ENCODE measurements at places on chromosomes 7 and 10. TPM values are rescaled to one million over a fixed set of nuclear protein-coding genes. Genes with fewer than 3 reads are reported as not detected.

DNA sequence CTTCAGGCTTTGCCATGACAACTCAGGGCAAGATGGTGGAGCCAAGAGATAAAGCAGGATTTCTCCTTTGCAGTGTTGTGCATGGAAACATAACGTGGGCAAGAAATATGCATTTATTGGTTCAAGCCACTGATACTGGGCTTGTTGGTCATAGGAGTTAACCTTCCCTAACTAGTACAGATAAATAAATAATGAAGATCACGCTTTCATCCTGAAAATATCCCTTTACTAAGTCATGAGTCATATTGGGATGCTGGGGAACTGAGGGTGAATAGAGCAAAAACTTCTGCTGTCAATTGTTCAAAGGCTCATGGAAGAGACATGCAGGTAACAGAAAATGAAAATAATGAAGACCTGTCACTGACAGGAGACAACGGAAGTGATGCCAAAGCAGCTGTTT, 55.5 kb downstream of the TES start:
- DNase-seq, result no peak
- no peak overlapping the region for H3K27ac ChIP-seq
- peaks cover 18% of the 10 kb centered on the region for H3K27me3 ChIP-seq
- no peaks in the 10 kb centered on the region for H3K36me3 ChIP-seq
- no peak overlapping the region for H3K4me3 ChIP-seq

DNA sequence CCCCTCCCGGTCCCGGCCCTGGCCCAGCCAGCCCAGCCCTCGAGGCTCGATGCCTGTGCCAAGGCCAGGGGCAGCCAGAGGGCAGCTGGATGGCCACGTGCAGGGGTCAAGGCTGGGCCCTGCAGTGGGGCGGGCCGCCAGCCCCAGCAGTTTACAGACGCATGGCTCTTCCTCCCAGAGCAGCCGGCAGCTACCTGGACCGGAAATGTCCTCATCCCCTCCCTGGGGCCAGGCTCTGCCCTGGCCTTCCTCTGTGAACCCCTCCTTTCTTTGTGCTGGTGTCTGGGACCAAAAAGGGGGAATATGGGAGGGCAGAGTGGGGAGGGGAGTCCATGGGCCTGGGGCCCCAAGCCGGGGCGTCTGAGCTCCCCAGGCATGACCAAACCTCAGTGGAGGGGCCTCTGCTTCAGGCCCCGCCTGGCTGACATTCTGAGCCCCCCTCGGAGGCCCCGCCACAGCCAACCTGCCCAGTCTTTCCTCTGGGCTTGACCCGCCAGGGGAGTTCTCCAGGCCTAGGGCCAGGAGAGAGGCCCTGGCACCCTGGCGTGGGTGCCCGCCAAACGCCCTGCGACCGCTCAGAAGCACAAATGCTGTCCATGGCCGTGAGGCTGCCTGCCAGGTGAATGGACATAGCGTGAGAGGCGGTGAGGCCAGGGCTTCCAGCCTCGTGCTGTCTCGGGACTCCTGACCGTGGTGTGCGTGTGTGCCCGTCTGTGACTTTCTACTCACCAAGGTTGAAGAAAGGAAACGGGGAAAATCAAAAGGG, 24.7 kb upstream of the AMZ1 start:
- no peaks in the 10 kb centered on the region for H3K36me3 ChIP-seq
- no peaks in the 10 kb centered on the region for H3K4me1 ChIP-seq
- no peak for DNase-seq
- H3K4me3 ChIP-seq, result no peak overlapping the region
- no peak overlapping the region for H3K27ac ChIP-seq
- no peaks in the 10 kb centered on the region for H3K27me3 ChIP-seq

DNA sequence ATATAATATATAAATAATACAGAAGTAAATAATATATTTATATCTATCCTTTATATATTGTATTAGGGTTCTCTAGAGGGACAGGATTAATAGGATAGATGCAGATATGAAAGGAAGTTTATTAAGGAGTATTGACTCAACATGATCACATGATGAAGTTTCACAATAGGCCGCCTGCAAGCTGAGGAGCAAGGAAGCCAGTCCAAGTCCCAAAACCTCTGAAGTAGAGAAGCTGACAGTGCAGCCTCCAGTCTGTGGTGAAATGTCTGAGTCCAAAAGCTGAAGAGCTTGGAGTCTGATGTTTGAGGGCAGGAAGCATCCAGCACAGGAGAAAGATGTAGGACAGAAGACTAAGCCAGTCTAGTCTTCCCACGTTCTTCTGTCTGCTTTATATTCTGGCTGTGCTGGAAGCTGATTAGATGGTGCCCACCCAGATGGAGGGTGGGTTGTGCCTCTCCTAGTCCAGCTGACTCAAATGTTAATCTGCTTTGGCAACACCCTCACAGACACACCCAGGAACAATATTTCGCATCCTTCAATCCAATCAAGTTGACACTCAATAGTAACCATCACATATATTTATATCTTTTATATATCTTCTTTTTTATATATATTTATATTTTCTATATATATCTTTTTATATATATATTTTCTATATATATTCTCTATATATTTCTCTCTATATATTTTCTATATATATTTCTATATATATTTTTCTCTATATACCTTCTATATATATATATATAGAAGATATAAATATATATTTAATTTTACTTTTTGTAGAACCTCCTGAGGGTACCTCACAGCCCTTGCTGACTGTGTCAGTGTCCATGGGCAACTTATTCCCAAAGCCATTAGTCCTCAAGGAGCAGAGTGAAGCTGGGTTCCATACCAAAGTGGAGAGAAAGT, 24.6 kb upstream of the AKR1B10 start:
- H3K4me1 ChIP-seq, result no peaks in the 10 kb centered on the region
- H3K27me3 ChIP-seq, result no peaks in the 10 kb centered on the region
- H3K4me3 ChIP-seq, result no peak overlapping the region
- DNase-seq, result no peak
- no peak overlapping the region for H3K27ac ChIP-seq
- no peaks in the 10 kb centered on the region for H3K36me3 ChIP-seq

- H3K27ac ChIP-seq, result no peak overlapping the region
- H3K4me3 ChIP-seq, result no peak overlapping the region
- H3K36me3 ChIP-seq, result no peaks in the 10 kb centered on the region
- H3K4me1 ChIP-seq, result no peaks in the 10 kb centered on the region
- no peaks in the 10 kb centered on the region for H3K27me3 ChIP-seq
These were observed 552.5 kb downstream of the TYW1 start for GRCh38 chr7:67549126-67549525.

DNA sequence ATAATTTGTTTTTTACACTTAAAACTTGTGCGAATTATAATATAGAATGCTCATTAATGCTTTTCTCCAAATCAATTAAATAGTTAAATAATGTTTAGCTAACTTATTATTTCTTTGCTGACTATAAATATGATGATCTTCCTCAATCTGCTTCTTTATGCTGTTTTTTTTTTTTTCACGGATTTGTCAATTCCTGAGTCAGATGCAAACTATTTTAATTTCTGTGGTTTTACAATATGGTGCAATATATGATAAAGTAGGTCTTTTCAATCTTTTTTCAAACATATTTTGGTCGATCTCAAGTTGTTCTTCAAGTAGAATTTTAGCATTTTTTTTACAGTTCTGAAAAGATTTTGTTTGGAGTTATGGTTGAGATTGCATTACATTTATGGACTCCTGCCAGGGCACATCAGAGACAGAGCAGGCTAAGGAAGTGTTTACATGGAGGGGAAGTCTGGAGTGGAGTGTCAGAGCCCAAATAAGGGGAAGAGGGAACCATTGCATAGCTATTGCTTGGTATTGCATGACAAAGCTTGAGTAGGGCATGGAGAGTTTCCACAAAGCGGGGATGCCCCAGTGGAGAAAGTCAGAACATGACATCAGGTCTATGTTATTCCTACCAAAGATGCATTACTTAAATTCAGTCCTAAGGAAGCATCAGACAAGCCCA, 204.4 kb downstream of the OTUD1 start:
- H3K4me1 ChIP-seq, result no peaks in the 10 kb centered on the region
- H3K27ac ChIP-seq, result no peak overlapping the region
- no peaks in the 10 kb centered on the region for H3K36me3 ChIP-seq
- no peak overlapping the region for H3K4me3 ChIP-seq
- H3K27me3 ChIP-seq, result peaks cover 1% of the 10 kb centered on the region

- no peaks in the 10 kb centered on the region for H3K4me1 ChIP-seq
- H3K27me3 ChIP-seq, result no peaks in the 10 kb centered on the region
- no peak overlapping the region for H3K4me3 ChIP-seq
- no peak for DNase-seq
- no peak overlapping the region for H3K27ac ChIP-seq
- H3K36me3 ChIP-seq, result no peaks in the 10 kb centered on the region
These were observed 41.9 kb upstream of the PSMG3 start for GRCh38 chr7:1611708-1612241.

DNA sequence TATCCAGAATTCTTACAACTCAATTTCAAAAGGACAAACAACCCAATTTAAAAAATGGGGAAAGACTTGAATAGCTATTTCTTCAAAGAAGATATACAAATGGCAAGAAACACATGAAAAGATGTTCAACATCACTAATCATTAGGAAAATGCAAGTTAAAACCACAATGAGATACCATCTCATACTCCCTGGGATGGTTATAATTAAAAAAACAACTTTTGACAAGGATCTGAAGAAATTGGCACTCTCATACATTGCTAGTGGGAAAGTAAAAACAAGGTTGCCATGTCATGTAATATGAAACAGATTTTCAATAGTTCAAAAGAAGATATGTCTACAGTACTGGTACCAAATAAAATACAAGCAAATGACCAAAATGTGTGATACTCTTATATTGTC, 9.0 kb downstream of the OAT start:
- peaks cover 23% of the 10 kb centered on the region for H3K36me3 ChIP-seq
- no peak for DNase-seq
- no peak overlapping the region for H3K4me3 ChIP-seq
- H3K27me3 ChIP-seq, result no peaks in the 10 kb centered on the region
- H3K27ac ChIP-seq, result no peak overlapping the region
- no peaks in the 10 kb centered on the region for H3K4me1 ChIP-seq

DNA sequence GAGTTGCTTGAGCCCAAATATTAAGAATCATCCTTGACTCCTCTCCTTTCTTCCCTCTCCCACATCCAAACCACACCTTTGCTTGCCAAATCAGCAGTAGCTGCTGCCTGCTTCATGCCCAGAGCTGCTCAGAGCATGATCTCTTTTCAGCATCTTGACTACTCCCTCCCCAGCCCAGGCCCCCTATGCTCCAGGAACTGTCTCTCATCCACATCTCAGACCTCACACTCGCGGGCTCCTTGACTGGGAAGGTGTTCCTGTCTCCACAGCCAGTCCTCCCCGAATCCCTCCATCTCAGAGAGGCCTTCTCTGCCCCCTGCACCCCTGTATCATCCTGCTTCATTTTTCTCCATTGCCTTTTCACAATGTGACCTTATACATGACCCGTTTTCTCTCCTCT, 157.0 kb downstream of the DNAJB6 start:
- no peak overlapping the region for H3K4me3 ChIP-seq
- H3K27ac ChIP-seq, result no peak overlapping the region
- H3K4me1 ChIP-seq, result peaks cover 29% of the 10 kb centered on the region

- no peaks in the 10 kb centered on the region for H3K4me1 ChIP-seq
- no peak overlapping the region for H3K4me3 ChIP-seq
- H3K36me3 ChIP-seq, result no peaks in the 10 kb centered on the region
These were observed 221.7 kb downstream of the PARD3 start for GRCh38 chr10:34593374-34593890.

- DNase-seq, result no peak
- H3K27ac ChIP-seq, result no peak overlapping the region
- H3K4me1 ChIP-seq, result no peaks in the 10 kb centered on the region
- H3K27me3 ChIP-seq, result no peaks in the 10 kb centered on the region
These were observed 204.7 kb downstream of the DNAJB6 start for GRCh38 chr7:157541295-157542067.

GRCh38 chr10:17811146-17811865, 2.2 kb downstream of the MRC1 start:
- H3K4me1 ChIP-seq, result peaks cover 4% of the 10 kb centered on the region
- no peak overlapping the region for H3K27ac ChIP-seq
- H3K4me3 ChIP-seq, result no peak overlapping the region
- no peak for DNase-seq

VIPR2 gene
- not detected for total RNA-seq

TMEM178B gene
- total RNA-seq, result 0.10 TPM

CALML5 gene
- total RNA-seq, result not detected

ENO4 gene
- total RNA-seq, result not detected

GFRA1 gene
- total RNA-seq, result not detected

CCDC172 gene
- not detected for total RNA-seq

SPDYE5 gene
- total RNA-seq, result not detected

ENKUR gene
- 2.3 TPM for total RNA-seq

ST7 gene
- 9.9 TPM for total RNA-seq

GRID2IP gene
- 0.15 TPM for total RNA-seq

Data from CD4-positive, CD25-positive, alpha-beta regulatory T cell (primary cell).